ENCODE measurements at places on chromosomes 7 and 10. TPM values are rescaled to one million over a fixed set of nuclear protein-coding genes. Genes with fewer than 3 reads are reported as not detected.

GRCh38 chr10:29112827-29113615 is 175.8 kb upstream of the LYZL1 start:
- no peak overlapping the region for H3K4me3 ChIP-seq
- no peaks in the 10 kb centered on the region for H3K36me3 ChIP-seq
- peaks cover 4% of the 10 kb centered on the region for H3K27me3 ChIP-seq

- no peak overlapping the region for H3K27ac ChIP-seq
- peaks cover 27% of the 10 kb centered on the region for H3K27me3 ChIP-seq
- no peaks in the 10 kb centered on the region for H3K4me1 ChIP-seq
- H3K36me3 ChIP-seq = no peaks in the 10 kb centered on the region
- no peak for DNase-seq
These were observed 60.0 kb downstream of the EVX1 start for GRCh38 chr7:27302590-27302989.

GRCh38 chr7:150966002-150966401 is 12.1 kb downstream of the KCNH2 start:
- no peak for DNase-seq
- H3K36me3 ChIP-seq = no peaks in the 10 kb centered on the region
- peaks cover 8% of the 10 kb centered on the region for H3K4me1 ChIP-seq
- no peak overlapping the region for H3K4me3 ChIP-seq

DNA sequence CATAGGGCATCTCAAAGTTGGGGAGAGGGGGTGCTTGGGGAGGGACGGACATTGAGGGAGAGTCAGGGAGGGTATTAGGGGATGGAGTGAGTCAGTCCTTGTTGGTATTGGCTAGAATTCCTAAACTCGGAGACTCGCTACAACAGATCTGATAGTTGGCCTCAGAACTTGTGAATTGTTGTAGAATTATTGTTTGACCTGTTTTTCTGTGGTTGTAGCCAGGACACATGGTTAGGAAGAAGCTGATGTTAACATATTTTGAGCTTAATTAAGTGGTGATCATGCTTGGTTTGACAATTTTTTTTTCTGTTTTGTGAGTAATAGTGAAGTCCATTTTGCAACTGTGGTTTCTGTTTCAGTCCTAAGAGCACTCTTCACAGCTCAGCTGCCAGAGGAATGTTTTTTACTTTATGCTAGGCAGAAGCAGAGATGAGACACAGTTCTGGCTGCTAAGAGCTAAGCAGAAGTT is 1190.3 kb upstream of the C7orf33 start:
- no peaks in the 10 kb centered on the region for H3K27me3 ChIP-seq
- no peaks in the 10 kb centered on the region for H3K36me3 ChIP-seq
- no peak overlapping the region for H3K4me3 ChIP-seq
- no peaks in the 10 kb centered on the region for H3K4me1 ChIP-seq

Gene HTR5A
- not detected for total RNA-seq

Gene GRID2IP
- 2.6 TPM for total RNA-seq

Data from naive thymus-derived CD8-positive, alpha-beta T cell (primary cell).